ENCODE measurements at places on chromosomes 2 and 18.

DNA sequence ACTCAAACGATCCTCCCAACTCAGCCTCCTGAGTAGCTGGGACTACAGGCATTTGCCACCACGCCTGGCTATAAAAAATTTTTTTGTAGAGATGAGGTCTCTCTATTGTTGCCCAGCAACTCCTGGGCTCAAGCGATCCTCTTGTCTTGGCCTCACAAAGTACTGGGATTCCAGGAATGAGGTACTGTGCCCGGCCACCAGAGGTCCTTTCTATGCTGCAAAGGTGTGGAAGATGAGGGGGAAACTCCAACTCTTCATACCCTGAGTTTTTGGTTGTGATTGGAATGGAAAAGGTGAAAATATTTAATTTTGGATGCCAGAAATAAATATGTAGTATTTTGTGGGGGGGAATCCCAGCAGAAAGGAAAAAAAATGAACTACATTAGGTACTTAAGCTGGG lies 36.0 kb downstream of the MRPL33 start:
- no peak for DNase-seq

- DNase-seq, result no peak
These were observed 71.7 kb upstream of the SIX3 start for GRCh38 chr2:44869761-44870160.

DNA sequence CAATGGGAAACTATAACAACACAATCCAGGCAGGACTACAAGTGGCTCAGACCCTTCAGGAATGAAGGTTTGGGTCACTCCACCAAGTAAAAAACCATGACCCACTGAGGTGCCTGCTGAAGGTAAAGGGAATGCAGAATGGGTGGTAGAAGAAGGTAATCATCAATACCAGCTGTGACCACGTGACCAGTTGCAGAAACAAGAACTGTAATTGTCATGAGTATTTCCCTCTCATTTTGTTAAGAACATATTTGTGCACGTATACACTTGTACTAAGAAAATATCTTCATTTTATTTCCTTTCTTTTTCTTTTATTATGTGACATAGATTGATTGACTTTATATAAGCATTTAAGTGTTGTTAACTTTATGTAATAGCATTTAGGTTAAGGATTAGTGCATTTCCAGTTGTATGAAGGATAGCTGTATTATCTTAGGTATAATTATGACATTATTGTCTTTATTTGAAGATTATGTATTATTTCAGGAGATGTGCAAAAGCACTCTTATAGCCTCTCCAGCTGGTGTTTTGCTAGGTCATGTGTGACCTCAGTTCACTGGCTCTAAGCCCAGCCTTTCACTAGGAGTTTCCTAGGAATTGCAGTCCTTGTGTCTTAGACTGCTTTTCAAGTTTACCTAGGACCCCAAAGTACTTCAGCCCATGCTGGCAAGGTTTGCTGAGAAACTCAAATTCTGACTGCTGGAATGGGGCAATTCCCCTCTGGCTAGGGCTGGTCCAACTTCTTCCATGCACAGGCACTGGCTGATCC lies 125.7 kb upstream of the DPP10 start:
- no peak for DNase-seq

DNA sequence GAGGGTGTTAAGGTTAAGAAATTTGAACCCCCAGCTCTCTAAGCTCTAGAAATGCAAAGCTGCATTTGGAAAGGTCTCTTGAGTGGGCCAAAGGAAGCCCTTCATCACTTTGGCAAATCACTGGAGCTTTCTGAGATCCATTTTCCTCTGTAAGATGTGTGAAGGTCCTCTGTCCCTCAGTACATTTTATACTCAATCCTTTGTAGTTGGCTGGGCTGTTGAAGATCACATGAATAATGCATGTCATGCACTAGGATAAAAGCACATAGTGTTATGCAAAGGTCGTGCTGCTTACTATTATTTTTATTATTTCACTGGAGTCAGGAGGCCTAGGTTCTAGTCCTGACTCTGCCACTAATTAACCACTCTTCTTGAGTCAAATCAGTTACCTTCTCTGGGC lies 124.9 kb downstream of the FSHR start:
- no peak for DNase-seq
